Fibroblast of upper back skin (primary cell): ENCODE measurements at places on chromosomes 1 and 21.
A peak's percentile ranks its signal among the peaks of the same experiment; 100 is the strongest.

- DNase-seq: no peak
Observed at GRCh38 chr1:145688924-145689323, 18.2 kb downstream of the PDZK1 start.

- peak; percentile 91 for DNase-seq
Observed at GRCh38 chr1:67897270-67897949, 64.1 kb upstream of the GNG12 start.

DNA sequence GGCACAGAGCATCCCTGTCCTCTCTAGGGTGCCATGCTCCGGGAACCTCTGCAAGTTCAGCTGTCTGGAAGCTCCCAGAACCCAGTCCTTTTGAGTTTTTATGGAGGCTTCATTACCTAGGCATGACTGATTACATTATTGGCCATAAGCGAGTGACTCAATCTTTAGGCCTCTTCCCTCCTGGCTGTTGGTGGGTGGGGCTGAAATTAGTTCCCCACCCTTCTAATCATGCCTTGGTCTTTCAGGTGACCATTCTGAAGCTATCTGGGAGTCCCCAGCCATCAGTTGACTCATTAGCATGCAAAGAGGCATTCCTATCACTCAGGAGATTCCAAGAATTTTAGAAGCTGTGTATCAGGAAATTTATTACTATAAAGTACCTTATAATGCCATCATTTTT lies 46.6 kb downstream of the WLS start:
- DNase-seq: no peak

DNA sequence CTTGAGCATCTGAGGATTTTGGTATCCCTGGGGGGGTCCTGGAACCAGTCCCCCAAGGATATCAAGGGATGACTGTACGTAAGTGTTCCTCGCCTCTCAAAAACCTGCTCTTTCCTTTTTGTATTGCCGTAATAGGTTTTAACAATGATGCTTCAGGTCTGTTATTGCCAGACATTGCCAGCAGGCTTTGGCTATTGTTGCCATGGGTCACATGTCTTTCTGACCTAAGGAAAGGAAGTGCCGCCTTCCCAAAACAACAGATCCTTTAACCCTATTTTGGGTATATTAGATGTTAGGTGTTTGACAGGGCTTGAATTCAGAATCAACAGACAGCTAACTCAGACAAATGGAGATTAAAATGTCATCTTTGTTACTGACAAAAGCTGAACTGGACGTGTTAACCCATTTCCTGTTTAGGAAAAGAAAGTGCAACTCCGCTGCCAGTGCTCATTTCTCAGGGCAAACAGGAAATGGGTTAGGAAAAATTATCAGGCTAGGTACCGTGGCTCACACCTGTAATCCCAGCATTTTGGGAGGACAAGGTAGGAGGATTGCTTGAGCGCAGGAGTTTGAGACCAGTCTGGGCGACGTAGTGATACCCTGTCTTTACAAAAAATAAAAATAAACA lies 12.4 kb upstream of the PRPF38B start:
- DNase-seq: no peak

GRCh38 chr1:9696793-9697192 lies 45.3 kb downstream of the PIK3CD start:
- DNase-seq: no peak

GRCh38 chr1:192831706-192832355 lies 23.0 kb downstream of the RGS2 start:
- peak; percentile 8 for DNase-seq

- DNase-seq: no peak
Observed at GRCh38 chr1:29985606-29985945, 737.8 kb downstream of the MATN1 start.
